ENCODE measurements at places on chromosomes 7 and 10.
A peak's percentile ranks its signal among the peaks of the same experiment; 100 is the strongest.

DNA sequence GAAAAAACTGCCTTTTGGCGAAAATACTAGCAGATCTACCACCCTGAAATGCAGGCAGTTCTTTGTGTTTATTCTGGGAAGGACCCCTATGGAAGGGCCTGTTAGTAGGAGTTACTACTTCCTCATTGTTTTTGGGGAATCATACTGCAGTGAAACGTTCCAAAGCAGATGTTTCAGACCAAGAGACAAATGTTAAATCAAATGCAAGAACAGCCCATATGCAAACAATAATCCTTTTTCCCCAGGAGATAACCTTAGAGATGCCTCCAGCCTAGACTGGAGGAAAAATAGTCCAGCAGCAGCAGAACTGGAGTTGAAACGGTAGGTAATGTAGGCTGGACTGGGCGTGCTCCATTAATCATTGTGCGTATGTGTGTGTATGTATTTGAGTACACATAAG lies 65.9 kb upstream of the VWDE start:
- DNase-seq = no peak

- no peak for DNase-seq
Observed at GRCh38 chr7:98315318-98315993, 34.0 kb downstream of the BRI3 start.

DNA sequence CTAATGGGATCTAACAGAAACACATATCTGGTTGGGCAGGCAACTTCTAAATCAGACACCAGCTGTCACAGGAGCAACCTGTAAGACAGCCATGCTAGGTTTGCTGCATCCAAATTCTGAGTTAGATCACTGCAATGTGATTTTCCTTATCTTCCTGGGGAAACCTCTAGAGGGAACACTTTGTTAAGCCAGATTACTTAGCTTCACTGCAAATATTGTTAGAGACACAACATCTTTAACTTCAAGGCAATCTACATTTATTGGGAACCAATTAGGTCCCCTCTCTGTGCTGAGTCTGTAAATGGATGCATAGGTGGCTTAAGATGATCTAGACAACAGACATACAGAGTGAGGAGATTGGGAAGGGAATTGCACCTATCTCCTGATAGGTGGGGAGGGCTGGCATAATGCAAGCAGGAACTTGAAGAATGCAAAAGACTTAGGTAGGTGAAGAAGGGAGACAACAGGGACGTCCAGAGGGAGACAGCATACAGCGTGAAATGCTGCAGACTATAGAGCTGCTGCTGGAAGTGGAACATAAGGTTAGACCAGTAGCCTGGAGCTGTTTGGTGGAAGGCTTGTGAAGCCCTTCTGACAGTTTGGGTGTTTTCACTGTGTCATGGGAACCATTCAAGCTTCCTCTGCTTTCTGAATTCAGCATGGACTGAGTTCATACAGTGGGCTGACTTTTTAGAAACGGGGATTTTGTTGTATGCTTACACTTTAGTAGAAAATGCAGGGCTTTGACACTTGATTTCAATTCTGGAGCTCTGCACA lies 109.8 kb upstream of the ELMO1 start:
- DNase-seq = no peak

DNA sequence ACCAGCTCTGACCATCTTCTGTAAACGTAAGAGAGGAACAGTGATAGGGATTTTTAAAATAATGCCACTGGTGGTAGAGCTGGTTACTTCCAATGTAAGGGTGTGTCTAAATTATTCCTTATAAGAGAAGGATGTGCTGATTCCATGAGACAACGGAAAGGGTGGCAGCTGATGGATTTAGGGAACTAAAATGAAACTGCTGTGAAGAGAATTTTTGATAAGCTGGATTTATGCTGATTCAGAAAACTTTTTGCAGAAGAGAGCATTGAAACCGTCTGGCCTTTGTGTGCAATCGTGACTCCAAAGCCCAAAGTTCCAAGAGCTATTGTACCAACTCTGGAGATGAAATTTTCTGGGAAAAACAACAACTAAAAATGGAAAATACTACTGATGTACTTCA lies 301.0 kb downstream of the PRPF18 start:
- no peak for DNase-seq

DNA sequence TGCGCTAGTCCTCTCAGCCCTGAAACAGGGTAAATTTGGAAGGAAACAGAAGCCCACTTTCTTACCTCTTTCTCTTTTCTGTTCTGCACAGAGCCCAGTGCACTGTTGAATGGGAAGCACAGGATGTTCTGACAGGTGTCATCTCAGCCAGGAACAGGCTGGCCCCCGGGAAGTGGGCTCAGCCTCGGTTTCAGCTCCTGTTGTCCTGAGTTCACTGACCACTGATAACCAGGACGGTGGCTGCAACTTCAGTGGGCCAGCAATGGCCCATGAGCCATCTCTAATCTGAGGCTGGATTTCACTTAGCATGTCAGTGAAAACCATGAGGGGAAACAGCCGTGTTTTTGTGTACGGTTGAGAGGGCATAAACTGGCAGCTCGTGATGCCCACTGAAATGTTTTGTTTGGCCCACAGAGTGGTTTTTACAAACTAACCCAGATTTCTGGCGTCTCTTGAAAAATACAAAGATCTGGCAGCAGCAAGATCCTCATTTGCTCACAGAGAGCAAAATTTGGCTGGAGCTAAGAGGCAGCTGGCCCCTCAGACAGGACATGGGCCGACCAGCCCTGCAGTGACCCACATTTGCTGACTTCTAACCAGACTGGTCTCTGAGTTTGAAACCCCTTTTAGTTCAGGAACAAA lies 455.9 kb downstream of the PAXIP1 start:
- DNase-seq = no peak

DNA sequence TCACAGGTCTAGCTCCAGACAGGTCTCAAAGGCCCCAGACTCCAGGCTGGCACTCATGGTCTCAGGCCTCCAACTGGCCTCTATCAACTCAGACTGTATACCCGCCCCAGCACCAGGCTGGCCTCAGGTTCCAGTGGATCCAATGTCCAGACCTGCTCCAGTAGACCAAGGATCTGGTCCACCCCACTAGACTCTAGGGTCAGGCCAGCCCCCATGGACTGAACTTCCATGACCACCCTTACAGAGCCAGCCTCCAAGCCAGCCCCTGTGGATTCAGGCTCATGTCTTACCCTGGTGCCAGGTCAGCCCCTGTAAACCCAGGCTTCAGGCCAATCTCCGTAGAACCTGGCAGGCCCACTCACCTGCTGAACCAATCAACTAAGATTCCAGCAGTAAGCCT lies 16.8 kb upstream of the GNAT3 start:
- DNase-seq = no peak

GRCh38 chr7:47937065-47937687 lies 11.1 kb downstream of the PKD1L1 start:
- DNase-seq = no peak

GRCh38 chr10:59375990-59376389 lies 13.6 kb upstream of the FAM13C start:
- DNase-seq = no peak

DNA sequence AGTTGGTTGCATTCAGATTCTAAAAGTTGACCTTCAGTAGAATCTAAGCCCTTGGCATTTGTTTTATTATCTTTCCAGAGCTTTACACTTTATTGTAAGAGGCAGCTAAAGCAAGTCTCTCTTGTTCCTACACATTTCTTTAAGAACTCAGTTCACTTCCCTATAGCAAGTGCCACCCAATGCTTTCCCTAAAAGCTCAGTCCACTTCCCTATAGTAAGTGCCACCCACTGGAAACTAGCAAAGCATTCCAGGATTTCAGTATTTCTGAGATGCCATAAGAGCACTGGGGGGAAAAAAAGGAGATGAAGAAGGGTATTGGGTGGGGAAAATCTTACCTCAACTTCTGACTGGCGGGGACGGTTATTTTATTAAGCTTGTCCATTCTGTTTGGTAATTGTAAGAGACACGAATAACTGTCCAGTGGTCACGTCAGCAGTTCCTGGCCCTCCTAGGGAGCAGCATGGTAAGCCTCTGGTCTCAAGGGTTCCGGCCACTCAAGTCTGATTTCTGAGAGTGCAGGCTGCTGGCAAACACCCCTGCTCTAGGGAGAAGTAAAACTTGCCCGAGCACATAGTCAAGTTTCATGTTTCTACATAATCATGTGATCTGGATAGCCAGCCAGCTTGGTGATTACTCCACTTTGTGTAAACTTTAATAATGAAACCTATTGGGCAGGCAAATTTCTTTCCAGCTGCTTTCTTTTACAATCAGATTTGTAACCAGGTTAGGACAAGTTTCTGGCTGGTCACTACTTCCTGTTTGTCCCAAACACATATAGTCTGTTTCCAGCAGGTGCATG lies at the start of gene BLNK:
BLNK (minus strand) TSS at position 554 of the 800 bp plus-strand sequence; CDS start at position 383, 171 bp downstream.
- DNase-seq = peak; percentile 73

DNA sequence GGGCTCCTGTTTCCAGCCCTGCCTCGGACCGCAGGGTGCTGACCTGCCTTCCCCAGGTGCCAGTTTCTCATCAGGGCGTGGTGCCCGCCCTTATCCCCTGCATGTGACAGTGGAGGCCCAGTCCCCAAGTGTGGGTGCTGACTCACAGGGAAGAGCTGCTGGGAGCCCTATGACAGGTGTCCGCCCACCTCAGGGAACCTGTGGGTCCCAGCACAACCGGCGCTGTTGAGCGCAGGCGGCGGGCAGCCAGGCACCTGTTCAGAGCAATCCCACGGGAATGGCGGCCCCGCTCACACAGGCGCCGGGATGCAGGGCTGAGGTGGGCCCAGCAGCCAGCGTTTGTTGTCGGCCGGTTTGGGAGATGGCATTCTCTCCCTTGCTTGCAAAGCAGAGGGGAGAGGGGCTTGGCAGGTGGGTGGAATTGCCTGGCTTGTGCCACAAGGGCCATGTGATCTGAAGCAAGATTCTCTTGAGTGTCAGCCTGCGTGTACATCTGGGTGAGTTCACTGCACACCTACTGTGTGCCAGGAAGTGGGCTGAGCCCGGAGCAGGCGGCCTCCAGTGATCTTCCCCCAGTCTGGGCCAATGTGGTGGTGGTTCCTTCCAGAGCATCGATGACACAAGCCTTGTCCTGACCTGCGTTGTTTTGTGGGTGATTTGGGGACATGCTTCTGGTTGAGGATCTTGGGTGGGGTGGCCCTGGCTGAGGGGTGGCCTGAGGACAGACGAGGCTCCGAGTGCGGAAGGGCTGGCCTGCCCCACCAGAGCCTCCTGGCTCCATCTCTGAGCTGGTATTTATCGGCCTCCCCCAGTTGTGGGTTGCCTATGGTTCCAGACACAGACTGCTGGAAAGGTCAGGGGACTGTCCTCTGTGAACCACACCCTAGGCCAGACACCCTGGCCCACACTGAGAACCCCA lies 2.4 kb downstream of the PWWP2B start:
- DNase-seq = no peak

GRCh38 chr10:72792288-72792687 lies 100.3 kb downstream of the MCU start:
- no peak for DNase-seq

GRCh38 chr7:143320620-143321019 lies 4.7 kb downstream of the CLCN1 start:
- DNase-seq = no peak
